ENCODE measurements at places on chromosomes 2 and 18.

DNA sequence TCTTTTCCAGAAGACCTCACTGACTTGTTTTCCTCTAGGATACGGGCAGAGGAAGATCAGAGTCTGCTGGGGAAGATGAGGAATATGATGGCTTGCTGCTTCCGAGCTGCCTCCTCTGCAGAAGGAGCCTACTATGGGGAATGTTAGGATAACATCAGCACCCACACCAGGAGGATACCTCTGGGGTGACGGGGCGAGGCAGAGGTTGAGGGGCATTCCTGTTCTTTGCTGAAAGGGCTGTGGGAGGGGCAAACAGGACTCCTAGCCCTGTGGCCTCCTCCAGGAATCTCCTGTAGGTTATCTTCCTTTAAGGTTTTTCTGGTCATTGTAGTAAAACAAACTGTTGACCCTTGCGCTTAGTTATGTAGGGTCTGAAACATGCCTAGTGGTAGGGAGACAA is 102.5 kb downstream of the CRIM1 start:
- no peak for DNase-seq

DNA sequence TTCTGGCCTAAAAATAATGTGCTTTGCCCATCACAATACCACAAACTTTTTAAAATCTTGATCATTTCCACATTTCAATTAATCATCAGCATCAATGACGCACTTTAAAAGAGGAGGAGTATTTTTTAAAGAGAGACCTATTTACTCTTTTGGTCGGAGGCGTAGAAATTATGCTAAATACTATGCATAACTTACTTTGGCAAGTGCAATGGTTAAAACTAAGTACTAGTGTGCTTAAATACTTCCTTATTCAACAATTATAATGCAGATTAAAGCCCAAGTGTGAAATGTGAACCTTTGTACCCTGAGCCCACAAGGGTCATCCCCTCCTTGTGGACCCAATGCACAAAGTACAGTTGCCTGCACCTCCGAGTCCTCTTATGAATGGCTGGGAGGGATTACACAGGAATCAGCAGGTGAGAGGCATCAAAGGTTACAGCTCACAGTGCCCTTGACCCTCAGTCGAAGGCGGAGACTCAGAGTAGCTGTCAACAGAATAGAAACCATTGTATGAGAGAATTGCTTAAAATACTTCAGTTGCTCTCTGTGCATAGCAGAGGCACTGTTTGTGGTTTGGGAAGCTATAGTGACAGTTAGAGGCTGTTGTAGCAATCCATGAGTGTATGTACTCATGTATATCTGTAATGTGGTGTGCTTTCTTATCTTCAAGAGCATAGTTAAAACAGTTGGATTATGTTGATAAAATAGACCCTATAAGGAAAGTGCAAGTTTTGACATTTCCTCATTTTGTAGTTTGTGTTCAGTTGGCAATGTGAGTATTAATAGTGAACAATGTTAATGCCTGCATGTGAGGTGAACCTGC is 151.7 kb upstream of the ITGA4 start:
- DNase-seq, result no peak

GRCh38 chr2:168215813-168216212 is 31.6 kb downstream of the STK39 start:
- no peak for DNase-seq

DNA sequence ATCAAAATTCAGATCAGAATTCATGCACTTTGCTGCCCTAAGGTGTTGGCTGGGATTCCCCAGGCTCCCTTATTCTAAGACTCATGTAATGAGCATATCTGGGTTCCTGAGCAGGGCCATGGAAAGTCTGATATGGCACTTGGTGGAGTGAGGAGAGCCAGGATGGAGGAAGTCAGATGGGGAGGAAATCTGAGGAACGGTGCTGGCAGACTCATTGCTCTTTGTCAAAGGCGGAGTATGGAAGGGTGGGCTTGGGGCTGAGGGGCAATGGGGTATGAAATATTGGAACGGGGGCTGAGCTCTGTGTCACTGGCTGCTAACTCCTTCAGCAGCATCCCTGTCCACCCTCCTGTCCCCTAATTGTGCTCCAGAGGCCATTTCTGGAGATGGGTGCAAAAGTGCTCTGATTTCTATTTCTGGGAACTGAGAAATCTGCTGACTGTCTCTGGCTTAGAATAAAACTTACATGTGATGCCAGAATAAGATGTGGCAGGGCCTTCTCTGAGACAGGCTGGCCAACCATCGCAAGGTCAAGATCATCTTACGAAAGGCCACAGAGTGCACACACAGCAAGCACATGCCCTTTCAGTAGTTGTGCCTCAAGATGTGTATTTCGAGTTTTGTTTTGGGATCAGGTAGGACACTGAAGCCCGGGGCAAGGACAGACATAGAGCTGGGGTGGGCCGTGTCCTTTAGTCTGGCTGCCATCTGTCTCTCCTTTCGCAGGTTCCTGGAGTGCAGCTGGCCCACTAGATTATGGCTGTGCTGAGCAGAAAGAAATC is 480.0 kb upstream of the HS6ST1 start:
- no peak for DNase-seq

- DNase-seq, result no peak
Measured at GRCh38 chr2:102522890-102523289, 49.9 kb downstream of the SLC9A4 start.
